ENCODE measurements at places on chromosomes 7 and 10.

DNA sequence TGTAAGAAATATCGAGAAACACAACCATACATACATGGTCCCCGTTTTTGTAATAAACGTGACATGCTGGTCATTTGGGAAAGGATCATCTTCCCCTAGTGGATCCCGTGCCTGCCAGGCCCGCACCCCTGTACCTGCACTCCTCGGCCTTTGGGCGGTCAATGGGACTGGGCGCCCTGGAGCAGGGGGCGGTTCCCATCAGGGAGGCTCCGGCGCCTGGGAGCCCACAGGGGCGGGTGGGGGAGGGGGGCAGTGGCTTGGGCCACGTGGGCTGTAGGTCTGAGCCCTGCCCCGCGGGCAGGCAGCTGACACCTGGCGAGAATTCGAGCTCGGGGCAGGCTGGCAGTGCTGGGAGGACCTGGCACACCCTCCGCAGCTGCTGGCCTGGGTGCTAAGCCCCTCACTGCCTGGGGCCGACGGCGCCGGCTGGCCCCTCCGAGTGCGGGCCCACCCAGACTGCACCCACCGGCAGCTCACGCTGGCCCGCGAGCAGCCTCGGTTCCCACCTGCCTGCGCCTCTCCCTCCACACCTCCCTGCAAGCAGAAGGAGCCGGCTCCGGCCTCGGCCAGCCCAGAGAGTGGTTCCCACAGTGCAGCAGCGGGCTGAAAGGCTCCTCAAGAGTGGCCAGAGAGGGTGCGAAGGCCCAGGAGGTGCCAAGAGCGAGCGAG is 361.6 kb upstream of the GRM3 start:
- ATAC-seq = no peak

- no peak for ATAC-seq
Measured at GRCh38 chr7:85829817-85830432, 643.1 kb upstream of the SEMA3D start.

DNA sequence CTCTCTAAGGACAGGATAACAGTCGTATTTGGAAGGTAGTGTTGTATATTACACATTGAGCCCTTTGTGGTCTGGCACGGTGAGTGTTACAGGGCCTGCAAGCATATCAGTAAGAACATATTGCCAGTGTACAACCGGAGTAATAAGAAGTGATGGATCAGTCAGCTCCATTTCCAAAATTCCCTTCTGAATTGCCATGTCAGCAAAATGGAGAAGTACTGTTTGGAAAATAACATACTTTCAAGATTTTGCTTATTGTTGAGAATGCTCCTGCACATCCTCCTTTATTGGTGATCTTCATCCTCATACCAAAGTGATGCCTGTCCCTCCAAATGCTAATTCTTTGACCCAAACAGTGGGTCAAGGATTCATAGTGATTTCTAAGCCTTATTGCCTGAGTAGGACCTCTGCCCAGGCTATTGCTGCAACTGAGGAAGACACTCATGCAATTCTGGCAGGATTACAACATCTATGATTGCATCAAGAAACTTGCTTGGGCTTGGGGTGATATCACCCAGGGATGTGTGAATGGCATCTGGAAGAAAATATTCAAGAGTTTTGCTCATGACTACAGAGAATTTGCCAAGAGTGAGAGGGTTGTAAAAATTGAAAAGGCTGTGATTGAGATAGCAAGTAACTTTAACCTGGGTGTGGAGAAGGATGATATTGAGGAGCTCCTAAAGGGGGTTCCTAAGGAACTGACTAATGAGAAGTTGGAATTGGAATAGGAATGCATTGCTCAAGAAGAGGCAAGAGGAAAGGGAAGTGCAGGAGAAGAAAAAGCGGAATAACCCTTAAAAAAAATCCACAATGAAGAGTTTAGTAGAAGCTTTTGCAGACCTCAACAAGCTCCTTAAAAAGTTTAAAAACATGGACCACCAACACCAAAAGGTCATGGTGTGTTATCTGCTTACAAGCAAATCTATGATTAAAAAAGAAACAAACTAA is 452.2 kb upstream of the SORCS1 start:
- ATAC-seq = no peak

DNA sequence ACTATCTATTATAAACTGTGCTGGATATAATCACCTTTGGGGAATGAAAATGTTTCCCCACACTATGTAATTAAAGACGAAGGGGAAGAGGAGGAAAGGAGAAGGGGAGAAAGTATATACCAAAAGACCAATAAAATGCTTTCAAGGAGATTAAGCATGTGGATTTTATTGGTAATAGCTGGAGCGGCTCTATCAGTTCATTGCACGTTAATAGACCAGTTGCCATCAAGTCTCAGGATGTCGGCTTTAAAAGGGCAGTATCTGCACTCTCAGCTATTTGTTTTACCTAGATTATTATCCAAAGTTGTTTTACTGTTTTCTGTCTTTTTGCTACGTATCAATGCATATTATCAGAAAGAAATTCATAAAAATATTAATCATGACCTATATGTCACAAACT is 9.0 kb downstream of the ETV1 start:
- no peak for ATAC-seq

- ATAC-seq = no peak
Measured at GRCh38 chr7:75688200-75689136, 50.3 kb downstream of the HIP1 start.

GRCh38 chr10:64175271-64175962 is 654.2 kb downstream of the REEP3 start:
- ATAC-seq = no peak

- no peak for ATAC-seq
Measured at GRCh38 chr7:1225441-1226185, 7.1 kb upstream of the UNCX start.

- ATAC-seq = no peak
Measured at GRCh38 chr10:65423043-65423442, 1502.8 kb upstream of the LRRTM3 start.

- peak; percentile 84 for ATAC-seq
Measured at GRCh38 chr7:114715907-114716306, 206.0 kb upstream of the MDFIC start.

- ATAC-seq = no peak
Measured at GRCh38 chr10:31867646-31868045, 61.0 kb downstream of the ARHGAP12 start.

DNA sequence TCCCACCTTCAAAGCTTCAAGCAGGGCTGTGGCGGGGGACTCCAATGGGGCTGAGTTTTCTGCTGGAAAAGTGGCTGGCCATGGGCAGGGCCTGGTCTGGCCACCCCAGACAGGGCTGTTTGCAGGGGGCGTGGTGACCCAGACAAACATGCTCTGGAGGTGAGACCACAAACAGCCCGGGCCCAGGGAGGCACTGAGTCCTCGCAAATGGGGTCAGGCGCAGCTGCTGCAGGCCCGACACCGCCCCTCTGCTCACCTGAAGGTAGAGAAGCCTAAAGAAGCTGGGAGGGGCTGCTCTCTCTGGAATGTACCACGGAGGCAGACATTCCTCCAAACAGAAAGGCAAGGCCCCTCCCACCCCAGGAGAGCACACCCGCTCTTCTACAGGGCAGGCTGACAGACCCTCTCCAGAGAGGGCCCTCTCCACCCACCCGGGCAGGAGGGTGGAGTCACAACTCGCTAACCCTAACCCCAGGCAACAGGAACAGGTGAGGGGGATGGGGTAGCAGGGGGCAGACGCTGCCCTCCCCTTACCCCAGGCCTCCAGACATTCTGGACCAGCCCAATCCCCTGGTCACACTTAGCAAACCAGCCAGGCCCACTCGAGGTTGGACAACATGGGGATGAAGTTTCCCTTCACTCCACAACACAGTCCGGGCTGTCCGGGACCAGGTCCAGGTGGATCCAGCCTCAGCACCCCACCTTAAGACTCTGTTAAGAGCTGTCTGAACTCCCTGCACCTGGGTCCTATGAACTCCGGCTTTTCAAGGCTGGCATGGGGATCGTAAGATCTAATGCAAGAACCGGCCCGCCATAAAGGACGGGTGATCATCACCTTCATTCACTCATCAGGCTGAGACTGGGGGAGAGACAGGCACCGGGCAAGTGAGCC is 32.3 kb downstream of the OAT start:
- no peak for ATAC-seq

All from activated T-helper 17 cell treated with anti-CD3 and anti-CD28 coated beads, Interleukin-2, amount 50 U/mL, for 72 hours (primary cell).